ENCODE measurements at places on chromosomes 16 and 17. TPM values are rescaled to one million over a fixed set of nuclear protein-coding genes. Genes with fewer than 3 reads are reported as not detected.

DNA sequence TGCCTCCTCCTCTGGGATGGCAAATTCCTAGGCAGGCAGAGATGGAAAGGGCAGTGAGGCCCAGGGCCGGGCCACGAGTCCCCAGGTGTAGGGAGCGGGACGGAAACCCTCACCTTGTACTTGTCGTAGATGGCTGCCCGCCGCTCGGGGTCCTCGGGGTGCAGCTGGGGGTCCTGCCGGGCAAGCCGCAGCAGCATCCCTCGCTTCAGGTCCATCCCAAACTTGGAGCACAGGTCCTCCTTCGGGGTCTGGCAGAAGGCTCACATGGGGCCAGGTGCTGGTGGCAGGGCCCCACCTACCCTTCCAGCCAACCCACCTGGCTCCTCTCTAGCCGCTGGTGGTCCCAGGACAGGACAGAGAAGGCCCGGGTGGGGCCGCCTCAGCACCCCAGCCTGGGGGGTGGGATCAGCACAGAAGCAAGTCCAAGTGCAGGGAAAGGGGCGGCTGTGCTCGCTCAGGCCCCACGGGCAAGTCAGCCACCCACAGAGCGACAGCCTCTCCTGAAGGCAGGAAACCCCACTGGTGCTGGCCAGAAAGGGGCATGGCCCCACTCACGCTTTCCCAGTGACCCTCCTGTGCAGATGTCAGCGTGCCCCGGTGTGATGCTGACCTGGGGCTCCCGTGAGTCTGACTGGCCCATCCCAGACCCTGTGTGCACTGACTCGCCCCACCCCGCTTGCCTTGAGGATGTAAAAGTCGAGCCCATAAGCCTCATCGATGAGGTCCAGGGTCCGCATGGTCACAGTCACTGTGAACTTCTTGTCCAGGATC, 1.8 kb downstream of the MRPL28 start:
- no peak for DNase-seq

DNA sequence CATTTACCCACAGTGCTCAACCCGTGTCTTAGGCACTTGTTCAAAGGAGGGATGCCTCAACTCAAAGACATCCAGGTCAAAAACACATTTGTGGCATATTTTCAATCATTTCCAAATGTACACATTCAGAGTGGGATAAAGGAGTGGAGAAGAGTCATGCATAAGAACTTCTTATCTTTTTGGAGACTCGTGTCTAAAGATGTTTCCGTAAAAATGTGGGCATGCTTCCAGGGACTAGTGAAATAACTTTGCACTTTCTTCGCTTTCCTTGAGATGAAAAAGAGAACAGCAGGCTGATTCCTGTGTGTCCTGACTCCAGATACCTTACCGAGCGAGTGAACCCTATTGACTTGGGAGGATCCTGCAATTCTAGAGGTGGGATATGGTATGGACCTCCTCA, 256.6 kb upstream of the KCNJ16 start:
- DNase-seq = no peak

Gene CFAP52
- total RNA-seq = not detected

Gene ITGB4
- total RNA-seq = 267 TPM

- no peak for DNase-seq
Measured at GRCh38 chr17:64492481-64493109, 4.3 kb downstream of the POLG2 start.
